ENCODE measurements at places on chromosomes 16 and 17.

DNA sequence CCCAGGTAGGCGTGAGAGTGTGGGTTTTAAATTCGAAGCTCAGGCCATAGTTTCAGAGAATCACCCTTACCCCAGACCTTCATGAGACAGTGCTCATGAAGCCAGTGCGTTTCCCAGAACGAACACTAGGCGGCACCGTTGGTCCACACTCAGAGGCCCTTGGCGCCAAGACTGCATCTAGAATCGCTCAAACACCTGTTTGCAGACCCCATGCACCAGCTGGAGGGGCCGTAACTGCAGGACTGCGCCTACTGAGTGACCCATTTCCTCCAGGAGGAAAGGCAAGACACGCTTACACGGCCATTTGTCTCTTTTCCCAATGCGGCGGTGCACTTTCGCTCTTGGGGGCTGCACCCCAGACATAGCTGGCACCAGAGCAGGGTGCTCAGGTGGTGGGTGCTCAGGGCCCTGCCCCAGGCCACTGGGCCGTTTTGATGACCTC is 34.0 kb downstream of the ADGRG5 start:
- DNase-seq = peak; percentile 92

- no peak for DNase-seq
These were observed 98.1 kb upstream of the DNAH17 start for GRCh38 chr17:78675316-78675616.

DNA sequence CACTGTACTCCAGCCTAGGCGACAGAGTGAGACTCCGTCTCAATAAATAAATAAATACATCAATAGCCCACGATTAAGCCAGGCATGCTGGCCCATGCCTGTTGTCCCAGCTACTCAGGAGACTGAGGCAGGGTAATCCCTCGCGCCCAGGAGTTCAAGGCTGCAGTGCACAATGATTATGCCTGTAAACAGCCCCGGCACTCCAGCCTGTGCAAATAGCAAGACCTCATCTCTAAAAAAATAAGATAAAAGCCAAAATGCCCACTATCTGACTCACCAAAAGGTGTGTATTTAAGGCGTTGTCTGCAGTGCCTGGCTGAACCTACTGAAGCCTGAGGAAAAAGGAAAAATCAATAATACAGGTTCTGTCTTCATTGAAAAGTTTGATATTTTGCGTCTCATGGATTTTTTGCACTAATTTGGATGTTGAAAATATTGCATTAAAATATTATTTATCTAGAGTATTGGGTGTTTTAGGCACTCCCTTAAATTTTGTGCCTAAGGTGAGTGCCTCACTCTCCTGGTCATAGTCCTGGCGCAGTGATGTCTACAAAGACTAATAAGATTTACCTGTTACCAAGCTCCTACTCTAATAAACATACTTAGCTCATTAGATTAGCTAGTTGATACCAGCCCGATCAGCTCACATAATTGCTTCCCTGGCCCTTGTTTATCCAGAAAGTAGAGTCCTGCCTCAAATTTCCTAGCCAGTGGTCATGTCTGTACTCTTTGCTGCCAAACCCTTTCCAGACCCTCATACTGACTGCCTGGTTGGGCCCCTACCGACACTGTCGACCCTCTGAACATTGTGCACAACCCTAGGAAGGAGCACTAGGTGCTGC is 24.7 kb upstream of the TOB1 start:
- DNase-seq = no peak

- DNase-seq = no peak
These were observed 21.0 kb downstream of the TRARG1 start for GRCh38 chr17:1300371-1300905.

DNA sequence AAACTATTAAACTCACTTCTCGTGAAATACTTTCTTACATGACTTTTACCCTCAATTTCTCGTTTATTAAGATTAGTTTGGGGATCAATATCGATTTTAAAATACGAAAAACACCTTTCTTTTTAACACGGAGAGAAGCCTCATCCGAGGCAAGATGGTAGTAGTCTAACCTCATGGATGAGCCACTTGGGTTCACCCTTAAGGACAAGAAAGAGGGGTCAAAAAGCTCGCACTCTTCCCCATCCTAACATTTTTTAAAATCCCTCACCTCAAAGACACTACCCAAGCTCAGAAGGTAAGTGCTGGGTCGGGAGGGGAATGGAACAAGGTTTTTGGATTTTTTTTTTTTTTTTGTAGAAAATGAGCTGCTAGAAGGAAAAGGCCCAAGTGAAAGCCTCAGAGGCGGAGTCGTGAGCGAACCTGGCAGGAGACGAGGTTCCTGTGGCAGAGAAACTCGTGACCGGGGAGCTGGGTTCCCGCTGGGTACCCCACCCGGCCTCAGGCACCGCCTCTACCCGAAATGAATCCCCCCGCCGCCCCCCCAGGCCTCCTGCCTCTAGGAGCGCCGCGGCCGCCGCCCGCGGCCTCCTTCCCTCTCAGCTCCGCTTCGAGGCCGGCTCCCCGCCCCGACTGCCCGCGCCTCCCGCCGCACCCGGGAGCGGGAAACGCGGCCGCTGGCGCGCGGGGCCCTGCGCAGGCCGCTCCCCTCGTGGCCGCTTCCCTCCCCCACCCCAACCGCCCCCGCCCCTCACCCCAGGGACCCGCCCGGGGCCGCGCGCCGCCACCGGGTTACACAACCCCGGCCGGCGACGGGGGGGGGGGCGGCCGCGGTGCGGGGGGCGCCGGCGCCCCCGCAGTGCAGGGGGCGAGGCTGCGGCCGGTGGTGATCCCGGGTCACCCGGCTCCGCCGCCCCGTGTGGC is 1.6 kb downstream of the NUFIP2 start:
- no peak for DNase-seq

- no peak for DNase-seq
These were observed 59.0 kb upstream of the ATP2A3 start for GRCh38 chr17:4023220-4023619.

DNA sequence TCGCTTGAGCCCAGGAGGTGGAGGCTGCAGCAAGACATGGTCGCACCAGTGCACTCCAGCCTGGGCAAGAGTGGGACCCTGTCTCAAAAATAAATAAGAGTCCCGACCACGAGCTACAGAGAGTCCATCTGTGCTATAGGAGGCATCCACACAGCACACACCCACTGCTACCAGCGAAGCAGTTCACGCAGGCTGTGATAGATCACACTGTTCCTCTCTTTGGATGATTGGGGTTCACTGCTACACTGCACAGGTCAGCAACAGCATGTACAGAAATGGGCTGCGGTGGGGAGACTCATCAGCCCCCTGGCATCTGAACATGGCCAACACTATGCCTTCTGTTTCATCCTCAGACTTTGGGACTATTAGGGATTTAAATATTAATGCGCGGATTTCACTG is 33.8 kb downstream of the PMM2 start:
- no peak for DNase-seq

GRCh38 chr17:49970498-49970897 is 1.5 kb downstream of the DLX4 start:
- no peak for DNase-seq

- DNase-seq = no peak
These were observed 6.5 kb downstream of the SNRNP25 start for GRCh38 chr16:60166-60565.

GRCh38 chr16:31707743-31708335 is 165.8 kb upstream of the ZNF267 start:
- DNase-seq = no peak

DNA sequence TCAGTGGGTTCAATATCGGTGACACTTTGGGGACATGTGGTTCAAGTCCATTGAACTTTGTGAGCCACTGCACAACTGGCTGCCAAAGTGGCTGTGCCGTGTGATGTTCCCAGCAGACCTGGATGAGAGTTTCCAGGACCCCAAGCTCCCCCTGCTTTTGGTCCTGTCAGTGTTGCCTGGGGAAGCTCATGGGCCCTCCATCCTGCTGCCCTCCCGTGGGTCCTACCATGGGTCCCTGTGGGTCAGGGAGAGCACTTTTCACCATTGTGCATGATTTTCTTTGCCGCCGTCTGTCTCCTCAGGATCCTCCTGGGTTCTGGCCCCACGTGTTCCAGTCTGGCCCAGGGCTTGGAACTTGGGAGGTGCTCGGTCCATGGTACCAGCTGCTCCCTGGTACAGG is 38.1 kb downstream of the LGALS9 start:
- no peak for DNase-seq

- DNase-seq = no peak
These were observed 59.8 kb downstream of the PGS1 start for GRCh38 chr17:78438271-78438691.

- DNase-seq = no peak
These were observed 45.1 kb downstream of the CMIP start for GRCh38 chr16:81489547-81490267.

GRCh38 chr16:12544477-12545296 is 259.0 kb downstream of the CPPED1 start:
- DNase-seq = no peak

DNA sequence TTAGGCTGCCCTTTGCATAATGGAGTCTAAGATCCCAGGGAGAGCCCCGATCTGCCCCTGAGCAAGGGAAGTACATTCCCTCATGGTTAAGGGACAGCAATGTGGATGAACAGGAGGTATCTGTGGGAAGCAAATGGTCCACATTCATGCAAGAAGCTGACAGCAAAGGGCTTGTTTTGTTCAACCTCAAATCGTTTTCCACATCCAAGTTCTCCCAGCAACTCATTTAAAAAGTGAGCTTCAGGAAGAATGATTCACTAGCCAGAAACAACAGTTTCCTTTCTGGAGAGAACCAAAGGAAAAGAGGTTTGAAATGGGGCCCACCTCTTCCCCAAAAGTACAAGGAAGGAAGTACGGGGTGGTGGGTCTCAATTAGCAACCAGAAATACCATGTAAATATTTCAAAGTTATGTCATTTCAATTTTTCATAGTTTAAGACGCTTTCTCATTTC is 9.4 kb downstream of the HSPB9 start:
- no peak for DNase-seq

GRCh38 chr16:3731126-3731935 is 14.0 kb upstream of the TRAP1 start:
- DNase-seq = no peak

DNA sequence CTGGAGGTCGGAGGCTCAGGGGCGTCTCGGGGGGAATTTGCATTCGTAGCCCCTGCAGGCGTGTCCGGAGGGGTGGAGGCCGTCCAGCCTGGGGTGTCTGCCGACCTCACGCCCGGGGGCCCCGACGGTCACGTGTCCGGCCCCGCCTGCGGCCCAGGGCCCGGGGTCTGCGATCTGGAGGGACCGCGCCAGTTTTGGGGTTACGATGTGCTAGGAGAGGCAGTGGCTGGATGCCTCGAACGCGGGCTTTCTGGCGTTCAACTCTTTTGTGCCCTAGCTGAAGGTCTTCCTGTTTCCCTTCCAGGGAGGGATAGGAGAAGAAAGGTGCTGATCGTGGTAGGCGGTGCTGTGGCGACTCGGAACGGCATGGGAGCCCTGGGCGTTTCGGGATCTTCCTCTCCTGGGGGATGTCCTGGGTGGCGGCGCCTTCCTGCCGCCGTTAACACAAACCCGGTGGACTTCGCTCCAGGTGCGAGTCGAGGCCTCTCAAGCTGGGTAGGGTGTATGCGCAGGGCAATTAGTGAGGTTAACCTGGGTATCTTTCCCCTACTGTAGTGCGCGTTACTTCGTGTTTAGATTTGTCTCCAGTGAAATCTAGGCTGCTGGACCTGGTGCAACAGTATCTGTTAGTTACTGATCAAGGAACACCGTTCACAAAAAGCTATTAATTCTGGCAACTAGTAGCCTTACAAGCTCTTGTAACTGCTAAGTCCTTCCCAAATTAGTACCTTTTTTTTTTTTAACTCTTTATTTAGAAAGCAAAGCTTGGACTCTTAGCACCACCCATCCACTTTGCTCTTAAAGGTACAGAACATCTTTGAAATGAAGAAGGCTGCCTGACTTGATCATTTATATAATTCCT is 1.3 kb downstream of the AKAP1 start:
- DNase-seq = peak; percentile 63

DNA sequence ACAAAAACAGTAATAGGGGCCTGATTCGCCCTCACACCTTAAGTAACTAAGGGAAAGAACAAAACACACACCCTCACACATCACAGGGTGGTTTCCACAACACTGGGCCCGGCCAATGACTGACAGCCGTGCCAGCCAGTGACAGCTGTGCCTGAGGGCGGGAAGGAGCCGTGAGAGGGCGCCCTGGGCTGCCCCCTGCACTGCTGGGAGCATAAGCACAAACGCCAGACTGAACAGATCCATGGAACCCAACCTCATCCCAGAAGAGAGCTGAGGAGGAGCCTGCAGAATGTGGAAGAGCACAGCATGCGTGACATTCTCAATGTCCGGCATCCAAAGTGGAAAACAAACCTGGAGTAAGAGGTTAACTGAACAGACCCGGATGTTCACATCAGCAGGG is 16.0 kb downstream of the CSNK1D start:
- DNase-seq = no peak

DNA sequence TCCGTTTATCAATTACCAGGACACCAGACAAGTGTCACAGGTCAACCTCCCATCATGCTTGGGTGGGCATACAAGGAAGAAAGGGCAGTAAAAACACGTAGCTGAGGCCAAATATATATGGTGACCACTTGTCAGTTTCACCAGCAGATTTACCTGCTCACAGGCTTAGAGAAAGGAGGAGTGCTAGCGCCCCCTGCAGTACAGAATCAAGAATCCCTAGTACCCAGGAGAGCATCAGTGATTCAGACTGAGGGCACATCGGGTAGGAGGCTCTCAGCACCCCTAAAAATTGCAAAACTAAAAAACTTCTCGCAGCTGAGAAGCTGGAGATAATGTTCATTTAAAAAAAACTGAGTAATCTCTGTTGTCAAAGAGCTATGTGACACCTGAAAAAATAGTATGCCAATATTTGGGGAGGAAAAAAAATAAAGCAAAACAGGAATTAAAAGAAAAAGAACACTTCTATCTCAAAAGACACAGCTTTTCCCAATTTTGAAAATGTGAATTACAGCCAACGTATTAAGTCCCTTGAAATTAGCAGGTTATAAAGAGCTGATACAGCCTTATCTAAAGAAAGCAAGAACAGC is 21.2 kb upstream of the MON1B start:
- peak; percentile 17 for DNase-seq

DNA sequence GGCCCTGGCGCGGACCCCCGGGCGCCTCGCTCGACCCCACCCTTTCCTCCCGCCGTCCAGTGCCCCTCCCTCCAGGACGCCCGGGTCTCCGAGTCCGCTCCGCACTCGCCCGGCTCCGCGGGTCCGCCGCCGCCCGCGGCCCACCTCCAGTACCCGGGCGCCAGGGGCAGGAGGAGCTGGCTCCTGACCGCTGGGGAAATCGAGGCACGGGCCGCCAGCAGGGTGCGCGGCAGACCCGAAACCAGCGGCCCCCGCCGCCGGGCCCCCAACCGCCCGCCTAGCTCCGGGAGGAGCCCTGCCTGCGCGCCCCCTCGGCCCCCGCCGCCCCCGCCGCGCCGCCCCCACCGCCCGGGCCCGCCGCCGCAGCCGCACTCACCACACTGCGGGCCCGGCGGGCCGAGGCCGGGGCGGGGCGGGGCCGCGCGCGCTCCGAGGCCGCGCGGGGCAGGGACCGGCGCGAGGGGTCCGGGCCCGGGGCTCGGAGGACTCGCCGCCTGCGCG is 333 bp downstream of the MAFG start:
- no peak for DNase-seq

GRCh38 chr16:52393448-52393847 is 153.5 kb downstream of the TOX3 start:
- DNase-seq = no peak

GRCh38 chr17:28335959-28336871 is 654 bp downstream of the TNFAIP1 start:
- no peak for DNase-seq

Measured in H1 (cell line).